ENCODE measurements at places on chromosomes 1 and 21.

DNA sequence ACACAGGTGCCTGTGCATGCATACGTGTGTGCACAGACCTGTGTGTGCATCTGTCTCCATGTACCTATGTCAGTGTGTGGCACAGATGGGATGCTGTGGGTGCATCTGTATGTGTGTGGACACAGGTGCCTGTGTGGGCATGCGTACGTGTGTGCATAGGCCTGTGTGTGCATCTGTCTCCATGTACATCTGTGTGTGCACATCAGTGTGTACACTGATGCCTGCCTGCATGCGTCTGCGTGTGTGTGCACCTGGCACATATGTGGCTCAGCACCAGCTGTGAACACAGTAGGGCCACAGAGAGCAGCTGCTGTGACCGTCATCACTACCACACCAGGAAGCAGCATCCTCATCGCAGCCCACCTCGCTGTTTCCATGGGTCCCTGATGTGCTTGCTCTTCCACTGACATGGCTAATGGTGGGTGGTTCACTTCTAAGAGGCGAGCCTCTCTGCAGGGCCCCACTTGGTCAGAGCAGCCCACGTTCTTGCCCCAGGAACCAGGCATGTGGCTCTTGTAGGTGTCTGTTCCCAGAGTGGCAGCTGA, 9.6 kb upstream of the SPATC1L start:
- no peak for DNase-seq

- DNase-seq, result no peak
Observed at GRCh38 chr1:93776728-93777127, 95.1 kb upstream of the BCAR3 start.

- no peak for DNase-seq
Observed at GRCh38 chr1:58204284-58204683, 342.2 kb downstream of the OMA1 start.

GRCh38 chr1:12597792-12598191, 20.2 kb downstream of the DHRS3 start:
- no peak for DNase-seq

- no peak for DNase-seq
Observed at GRCh38 chr1:84856726-84857270, 36.2 kb downstream of the LPAR3 start.

GRCh38 chr1:88029899-88030298, 654.2 kb upstream of the PKN2 start:
- no peak for DNase-seq

- no peak for DNase-seq
Observed at GRCh38 chr21:37268186-37268503, 1.0 kb upstream of the VPS26C start.

GRCh38 chr1:239952348-239953308, 139.1 kb upstream of the FMN2 start:
- DNase-seq, result no peak

DNA sequence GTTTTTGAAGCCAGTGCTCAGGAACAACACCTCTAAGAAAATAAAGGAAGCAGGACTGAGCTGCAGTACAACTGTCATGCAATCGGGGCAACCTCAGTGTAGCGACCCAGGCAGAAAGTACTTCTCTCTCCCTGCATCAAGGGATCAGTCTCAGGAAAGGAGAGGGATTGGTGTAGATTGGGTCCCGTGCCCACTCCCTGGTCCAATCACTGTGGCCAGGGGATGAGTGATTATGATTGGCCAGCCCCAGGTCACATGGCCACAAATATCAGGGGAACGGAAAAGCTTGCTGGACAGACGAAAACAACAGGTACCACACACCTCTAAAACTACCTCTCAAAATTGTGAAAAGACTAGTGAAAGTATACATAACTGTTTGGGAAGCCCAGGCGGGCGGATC, 136.2 kb upstream of the F3 start:
- DNase-seq, result no peak

DNA sequence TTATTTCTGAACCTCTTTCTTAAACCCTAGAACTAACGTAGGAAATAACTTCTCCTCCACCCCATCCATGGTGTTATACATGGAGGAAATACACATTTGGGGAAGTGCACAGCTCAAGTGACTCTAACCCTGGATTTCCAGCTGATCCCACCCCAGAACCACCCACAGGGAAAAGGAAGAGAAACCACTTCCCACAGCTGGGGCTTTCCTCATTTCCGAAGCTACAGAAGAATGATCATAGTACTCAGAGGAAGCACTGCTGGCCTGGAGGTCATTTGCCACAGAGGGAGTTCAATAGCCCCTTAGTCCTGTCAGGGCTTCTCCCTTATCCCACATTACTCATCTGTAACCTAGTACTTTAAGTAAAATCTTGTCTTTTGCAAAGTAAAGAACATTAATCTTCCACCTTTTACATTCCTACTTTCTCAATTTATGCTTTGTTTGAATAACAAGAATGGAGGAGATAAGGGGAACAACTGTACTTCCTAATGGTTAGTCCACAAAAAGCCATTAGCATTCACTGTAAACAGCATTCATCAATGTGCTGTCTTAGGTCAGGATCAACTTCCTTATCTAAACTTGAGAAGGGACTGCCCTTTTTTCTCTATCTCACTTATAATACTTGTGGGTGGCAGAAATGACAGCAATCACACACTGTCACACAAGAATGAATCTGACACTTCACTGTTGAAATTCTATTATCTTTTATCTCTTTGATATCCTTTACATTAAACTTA, 63.0 kb upstream of the RGS1 start:
- DNase-seq, result no peak

DNA sequence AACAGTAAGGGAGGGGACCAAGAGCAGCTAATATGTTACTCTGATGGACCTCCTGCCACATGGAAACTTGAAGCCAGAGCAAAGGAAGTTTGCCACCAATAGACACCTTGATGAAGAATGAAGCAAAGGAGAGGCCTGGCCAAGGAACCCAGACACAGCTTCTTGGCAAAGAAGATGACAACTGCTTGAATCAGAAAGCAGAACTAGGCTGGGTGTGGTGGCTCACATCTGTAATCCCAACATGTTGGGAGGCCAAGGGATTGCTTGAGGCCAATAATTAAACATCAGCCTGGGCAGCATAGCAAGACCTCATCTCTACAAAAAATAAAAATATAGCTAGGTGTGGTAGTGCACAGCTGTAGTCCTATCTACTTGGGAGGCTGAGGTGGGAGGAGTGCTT, 31.7 kb upstream of the CAPZB start:
- no peak for DNase-seq

GRCh38 chr1:100657876-100658715, 61.4 kb upstream of the VCAM1 start:
- no peak for DNase-seq

GRCh38 chr1:25641931-25642573, 25.5 kb downstream of the MAN1C1 start:
- peak; percentile 36 for DNase-seq

GRCh38 chr1:110070671-110071242, at the start of gene ALX3:
Gene ALX3, minus strand, starts transcription at chr1:110070672. Its CDS starts 60 bp downstream, at chr1:110070612.
- DNase-seq, result no peak

DNA sequence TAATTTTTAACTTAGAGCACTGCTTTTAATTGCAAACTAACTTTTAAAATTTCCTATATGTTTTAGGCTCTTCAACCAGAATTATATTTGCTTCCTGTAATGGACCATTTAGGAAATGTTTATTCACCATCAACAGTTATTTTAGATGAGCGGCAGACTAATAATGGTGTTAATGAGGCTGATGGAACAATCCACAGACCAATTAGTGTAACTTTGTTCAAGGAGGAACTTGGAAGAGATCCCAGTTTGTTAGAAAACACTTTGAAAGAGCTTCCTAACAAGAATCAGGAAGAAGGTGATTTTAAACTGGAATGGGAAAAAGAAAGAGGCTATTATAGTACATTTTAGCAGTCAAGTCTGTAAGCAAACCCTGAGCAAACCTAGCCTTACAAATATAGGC, 19.4 kb upstream of the GNG5 start:
- DNase-seq, result no peak

DNA sequence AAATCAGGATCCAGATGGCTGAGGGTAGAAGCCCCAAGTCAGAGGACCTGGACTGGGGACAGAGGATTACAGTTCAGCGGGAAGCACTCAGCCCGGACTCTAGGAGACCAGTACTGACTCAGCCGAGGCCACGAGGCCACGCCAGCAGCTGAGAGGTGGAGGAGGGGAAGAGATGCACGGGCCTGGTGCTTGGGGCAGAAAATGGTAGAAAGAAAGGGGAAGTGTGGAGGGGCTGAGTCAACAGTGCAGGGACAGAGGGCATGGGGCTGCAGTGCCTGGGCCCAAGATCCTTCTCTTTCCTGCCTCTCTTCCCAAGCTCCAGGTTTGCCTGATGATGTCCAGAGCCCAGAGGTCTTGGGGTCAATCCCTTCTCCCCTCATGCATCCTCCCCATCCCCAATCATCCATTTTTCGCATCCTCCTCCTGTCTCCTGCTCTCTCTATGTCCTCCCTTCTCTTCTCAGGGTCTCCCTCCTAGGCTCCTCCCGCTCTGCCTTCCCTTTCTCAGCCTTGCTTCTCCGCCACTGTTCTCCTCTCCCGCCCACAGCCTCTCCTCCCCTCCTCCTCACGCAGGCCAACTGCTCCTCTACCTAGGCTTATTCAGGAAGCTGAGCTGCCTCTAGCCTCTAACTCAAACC, 7.7 kb downstream of the ARHGEF2 start:
- DNase-seq, result no peak

- DNase-seq, result peak; percentile 28
Observed at GRCh38 chr1:174262349-174263241, 103.3 kb downstream of the RABGAP1L start.

Data from CD4-positive, alpha-beta T cell treated with Interleukin-10 for 1 hour (primary cell).